ENCODE measurements at places on chromosomes 5 and 9. TPM values are rescaled to one million over a fixed set of nuclear protein-coding genes. Genes with fewer than 3 reads are reported as not detected.
A peak's percentile ranks its signal among the peaks of the same experiment; 100 is the strongest.

The GRXCR2 gene
- total RNA-seq = not detected

GRCh38 chr5:152271420-152271819 lies 133.7 kb downstream of the NMUR2 start:
- peak; percentile 59 for DNase-seq

The TMEM232 gene
- total RNA-seq = 5.2 TPM

- DNase-seq = no peak
Measured at GRCh38 chr9:115411993-115412452, 294.1 kb upstream of the TNC start.

DNA sequence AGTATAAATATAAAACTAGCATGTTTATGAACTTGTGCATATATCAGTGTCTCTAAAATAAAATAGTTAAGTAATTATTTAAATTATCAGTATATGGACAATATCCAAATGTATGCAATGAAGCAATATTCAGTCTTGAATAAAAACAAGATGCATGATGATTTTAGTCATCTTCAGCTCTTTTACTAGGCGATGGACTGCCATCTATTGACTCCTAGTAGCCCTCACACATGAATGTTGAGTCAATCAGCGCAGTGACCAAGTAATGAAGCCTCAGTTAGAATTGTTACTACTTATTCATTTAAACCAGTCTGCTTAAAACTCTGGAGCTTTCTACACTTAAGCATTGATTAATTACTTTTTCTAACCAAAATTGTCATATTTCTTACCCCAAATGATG lies 92.9 kb upstream of the GRHPR start:
- DNase-seq = peak; percentile 27

- DNase-seq = no peak
Measured at GRCh38 chr5:67200809-67201562, 4.4 kb upstream of the CD180 start.

- no peak for DNase-seq
Measured at GRCh38 chr5:27733237-27733636, 694.9 kb upstream of the CDH9 start.

- no peak for DNase-seq
Measured at GRCh38 chr5:112125903-112126302, 293.2 kb downstream of the EPB41L4A start.

The PCDHB12 gene
- total RNA-seq = 3.0 TPM

DNA sequence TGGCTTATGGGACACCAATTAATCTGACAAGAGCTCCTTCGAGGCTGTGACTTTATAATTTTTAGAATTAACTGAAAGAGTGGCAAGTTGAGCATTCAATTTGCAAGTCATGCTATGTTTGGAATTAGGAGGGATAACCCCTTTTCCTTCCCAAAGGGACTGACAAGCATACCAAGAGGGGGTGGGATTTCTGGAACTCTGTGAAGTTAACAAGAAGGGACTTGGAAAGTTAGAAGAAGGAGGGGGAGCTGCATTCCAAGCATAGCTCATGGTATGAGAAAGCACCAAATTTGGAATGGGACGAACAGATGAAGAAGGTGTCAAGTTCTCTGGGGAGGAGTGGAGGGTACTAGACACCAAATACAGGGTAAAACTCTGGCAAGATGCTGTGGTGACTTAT lies 8.9 kb upstream of the PALM2AKAP2 start:
- DNase-seq = peak; percentile 65

DNA sequence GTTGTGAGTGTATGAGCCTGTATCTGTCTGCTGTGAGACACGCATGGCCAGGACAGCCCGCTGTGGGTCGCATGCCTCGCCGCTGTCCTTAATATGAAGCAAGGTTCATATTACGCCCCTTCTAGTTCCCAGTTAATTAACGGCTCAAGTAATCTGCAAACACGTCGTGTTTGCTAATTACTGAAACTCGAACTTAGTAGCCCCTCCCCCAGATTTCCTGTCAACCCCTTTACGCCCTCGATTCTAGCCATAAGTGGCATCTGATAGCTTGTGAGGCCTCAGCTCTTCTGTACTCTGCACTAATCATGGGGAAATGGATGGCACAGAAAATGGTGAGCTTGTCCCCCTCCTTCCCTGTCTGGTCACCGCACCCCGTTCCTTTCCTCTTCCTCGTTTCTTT lies 116.9 kb upstream of the OTULINL start:
- no peak for DNase-seq

The OBP2B gene
- total RNA-seq = not detected

The ACO1 gene
- total RNA-seq = 37.6 TPM

DNA sequence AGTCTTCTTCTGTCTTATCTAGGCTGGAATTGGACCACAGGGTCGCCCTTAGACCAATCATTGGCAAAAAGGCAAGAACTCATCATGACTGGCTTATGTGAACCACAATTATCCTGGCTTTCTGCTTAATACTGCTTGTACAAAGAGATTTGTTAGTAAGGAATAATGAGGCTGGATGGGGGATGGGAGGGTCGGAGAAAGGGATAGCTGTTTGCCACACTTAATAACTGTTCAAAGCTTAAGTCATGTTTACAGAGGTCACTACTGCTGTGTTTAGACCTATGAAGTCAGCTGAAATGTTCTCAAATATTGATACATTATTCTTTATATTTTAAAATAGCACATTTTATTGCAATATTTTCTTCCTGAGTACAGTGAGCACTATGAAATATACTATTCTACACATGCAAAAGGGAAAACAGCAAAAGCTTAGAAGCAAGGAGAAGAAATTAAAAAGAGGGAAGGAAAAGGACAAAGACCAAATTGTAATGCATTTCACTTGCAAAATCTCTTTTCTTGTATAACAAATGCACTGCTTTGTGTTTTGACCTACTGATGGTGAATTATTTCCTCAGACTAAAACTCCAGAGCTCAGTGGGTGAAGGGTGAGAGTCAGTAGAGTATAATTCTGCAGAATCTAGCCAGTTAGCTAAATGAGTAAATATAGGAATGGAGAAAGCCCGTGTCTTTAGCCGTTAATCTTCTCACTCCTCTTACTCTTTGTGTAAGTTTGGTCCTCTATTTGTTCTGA lies 404.9 kb upstream of the ZNF608 start:
- DNase-seq = peak; percentile 17

The WDR38 gene
- total RNA-seq = not detected

The CYSRT1 gene
- not detected for total RNA-seq

GRCh38 chr5:65880496-65881072 lies 45.8 kb upstream of the ERBIN start:
- DNase-seq = no peak

GRCh38 chr9:134606951-134607731 lies 34.5 kb upstream of the COL5A1 start:
- DNase-seq = no peak

DNA sequence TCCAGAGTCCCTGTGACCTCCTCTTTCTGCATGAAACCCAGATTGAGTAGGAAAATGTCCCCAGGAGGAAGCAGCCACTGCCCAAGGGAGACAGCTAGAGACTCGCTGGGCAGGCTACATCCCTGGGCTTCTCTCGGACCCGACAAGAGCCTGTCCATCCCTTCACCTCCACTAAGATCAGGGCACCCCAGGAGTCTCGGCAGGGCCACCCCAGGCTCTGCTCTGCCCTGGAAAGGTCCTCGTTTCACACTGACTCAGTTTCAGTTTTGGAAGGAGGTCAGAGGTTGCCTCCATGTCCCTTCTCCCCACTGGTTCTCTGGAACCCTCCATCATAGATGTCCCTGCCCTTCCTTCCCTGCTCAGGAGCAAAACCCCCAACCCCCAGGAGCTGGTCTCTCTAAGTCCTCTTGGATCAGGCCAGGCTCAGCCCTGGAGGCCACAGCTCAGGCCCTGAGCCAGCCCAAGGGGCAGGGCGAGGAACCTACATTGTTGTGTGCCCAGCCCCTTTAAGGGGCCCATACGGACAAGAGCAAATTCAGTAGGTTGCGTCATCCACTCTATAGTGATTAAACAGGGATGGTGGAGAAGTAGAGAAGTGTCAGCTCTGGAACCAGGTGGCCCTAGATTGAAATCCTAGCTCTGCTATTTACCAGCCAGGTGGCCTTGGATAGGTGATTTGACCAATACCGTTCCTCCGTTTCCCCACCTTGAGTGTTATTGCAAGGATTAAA lies 37.4 kb downstream of the C9orf50 start:
- no peak for DNase-seq

GRCh38 chr5:150460781-150461180 lies 11.2 kb upstream of the RPS14 start:
- no peak for DNase-seq

DNA sequence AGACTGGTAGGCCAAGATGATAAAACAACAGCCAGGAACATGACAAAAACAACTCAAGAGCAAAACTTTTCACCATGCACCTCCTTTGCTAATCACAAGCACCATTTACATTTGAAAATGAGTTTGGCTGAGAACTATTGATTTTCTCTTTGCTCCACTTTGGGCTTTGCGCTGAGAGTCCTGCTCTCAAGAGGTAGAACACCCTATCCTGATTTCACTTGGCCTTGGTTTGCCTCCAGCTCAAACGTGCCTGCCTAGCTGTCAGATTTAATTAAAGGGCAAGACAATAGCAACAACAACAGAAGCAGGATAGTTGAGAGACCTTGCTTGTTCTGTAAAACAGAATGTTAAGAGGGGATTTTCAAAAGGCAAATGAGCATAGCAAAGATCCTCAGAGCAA lies 128.2 kb upstream of the ASTN2 start:
- DNase-seq = no peak

The PCDHA1 gene
- 0.19 TPM for total RNA-seq

The RPL35 gene
- total RNA-seq = 2,553 TPM

- no peak for DNase-seq
Measured at GRCh38 chr9:7516376-7516775, 283.2 kb downstream of the DMAC1 start.

The SLC6A7 gene
- not detected for total RNA-seq

DNA sequence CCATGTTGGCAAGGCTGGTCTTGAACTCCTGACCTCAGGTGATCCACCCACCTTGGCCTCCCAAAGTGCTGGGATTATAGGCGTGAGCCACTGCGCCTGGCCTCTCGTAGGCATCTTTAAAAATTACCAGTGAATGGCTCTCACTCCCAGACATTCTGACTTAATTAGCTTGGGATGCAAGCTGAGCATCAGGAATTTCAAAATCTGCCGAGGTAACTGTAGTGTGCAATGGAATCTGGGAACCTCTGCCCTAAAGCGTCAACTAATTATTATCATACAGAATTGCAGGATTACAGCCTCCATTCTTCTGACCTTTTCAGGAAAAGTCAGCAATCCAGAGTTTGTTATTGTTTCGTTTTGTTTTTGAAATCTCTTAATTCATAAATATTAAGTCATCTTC lies 213.4 kb upstream of the DMAC1 start:
- peak; percentile 25 for DNase-seq
